ENCODE measurements at places on chromosomes 6 and 20.
A peak's percentile ranks its signal among the peaks of the same experiment; 100 is the strongest.

DNA sequence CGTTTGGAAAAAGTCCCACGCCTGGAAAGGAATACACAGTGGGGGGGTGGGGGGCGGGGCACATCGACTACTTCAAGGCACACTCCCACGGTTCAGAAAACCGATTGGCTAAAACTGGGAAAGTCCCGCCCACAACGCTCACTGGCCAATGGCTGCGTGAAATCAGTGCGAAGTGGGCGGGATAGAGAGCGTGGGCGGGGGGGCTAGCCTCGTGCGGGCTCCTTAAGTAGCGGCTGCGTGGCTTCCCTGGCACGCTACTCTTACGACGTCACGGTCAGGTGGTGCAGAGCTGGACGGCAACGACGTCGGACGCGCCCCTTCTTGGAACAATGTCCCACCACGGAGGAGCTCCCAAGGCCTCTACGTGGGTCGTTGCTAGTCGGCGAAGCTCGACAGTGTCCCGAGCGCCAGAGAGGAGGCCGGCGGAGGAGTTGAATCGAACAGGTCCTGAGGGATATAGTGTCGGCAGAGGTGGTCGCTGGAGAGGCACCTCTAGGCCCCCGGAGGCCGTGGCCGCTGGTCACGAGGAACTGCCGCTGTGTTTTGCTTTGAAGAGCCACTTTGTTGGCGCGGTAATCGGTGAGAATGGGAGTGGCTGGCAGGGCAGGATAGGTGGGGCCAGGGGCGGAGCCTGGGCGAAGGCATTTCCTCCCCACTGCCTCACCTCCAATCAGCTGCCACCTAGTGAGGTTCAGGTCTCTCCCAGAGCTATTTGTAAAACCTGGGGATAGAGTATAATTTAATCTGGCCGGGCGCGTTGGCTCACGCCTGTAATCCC lies at the start of gene DDX43:
Gene DDX43, plus strand, starts transcription at position 252 of the 778 bp plus-strand sequence. Its CDS starts 78 bp downstream, at position 330.
- DNase-seq, result peak; percentile 18

DNA sequence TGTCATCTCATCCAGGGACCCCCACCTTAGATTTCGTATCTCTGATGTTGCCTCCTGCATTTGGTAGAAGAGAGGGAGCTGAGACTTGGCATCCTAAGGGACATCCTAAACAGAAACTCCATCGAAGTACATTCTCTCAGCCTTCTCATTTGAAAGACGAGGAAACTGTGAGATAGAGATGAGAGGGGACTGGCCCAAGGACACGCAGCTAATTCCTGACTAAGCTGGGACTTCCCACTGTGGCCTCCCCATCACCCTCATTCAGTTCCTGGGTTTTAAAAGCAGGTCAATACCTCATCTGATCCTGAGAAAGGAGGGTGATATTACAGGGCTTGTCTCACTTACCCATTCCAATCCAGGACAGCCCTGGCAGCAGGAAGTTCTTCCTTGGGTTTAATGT lies 855 bp upstream of the WFDC5 start:
- DNase-seq, result no peak

DNA sequence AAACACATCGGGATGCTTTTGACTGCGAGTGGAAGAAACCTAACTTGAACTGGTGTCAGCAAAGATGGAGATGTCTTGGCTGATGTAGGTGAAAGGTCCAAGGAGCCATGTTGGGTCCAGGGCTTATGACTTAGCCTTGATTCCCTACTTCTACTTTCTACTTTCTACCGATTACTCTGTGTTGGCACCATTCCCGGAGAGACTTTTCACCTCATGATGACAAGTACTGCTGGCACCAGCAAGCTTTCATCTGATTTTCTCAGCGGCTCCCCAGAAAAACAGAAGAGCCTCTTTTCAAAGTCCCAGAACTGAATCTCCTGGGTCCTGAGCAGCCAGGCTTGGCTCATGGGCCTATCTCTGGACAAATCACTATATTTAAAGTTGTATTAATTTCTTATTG lies 4.9 kb upstream of the EDN3 start:
- no peak for DNase-seq

DNA sequence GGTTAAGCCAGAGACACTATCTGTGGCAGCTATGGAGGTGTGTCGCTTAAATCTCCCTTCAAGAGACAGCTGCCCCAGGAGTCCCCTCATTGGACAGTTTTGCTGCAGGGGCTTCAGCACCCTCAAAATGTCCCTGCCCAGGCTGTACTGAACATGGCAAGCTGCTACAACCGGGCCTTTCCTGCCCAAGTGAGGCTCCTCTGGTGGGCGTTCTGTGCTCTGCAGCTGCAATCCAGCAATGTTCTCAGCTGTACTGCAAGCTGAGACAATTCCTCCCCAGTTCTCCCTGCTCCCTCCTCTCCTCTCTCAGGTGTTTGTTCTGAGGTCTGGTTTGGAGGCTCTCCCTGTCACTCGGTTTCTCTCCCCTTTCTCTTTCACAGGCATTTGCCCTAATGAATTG lies 190.8 kb upstream of the LAMP5 start:
- no peak for DNase-seq

GRCh38 chr6:85449818-85450759 lies at the start of gene NT5E:
TSS of gene NT5E (plus strand) at chr6:85450083. CDS start at chr6:85450140, 57 bp downstream.
- DNase-seq, result no peak

GRCh38 chr6:170416959-170417606 lies 110.5 kb downstream of the FAM120B start:
- no peak for DNase-seq

- DNase-seq, result no peak
Measured at GRCh38 chr6:112478036-112478435, 130.9 kb downstream of the RFPL4B start.

DNA sequence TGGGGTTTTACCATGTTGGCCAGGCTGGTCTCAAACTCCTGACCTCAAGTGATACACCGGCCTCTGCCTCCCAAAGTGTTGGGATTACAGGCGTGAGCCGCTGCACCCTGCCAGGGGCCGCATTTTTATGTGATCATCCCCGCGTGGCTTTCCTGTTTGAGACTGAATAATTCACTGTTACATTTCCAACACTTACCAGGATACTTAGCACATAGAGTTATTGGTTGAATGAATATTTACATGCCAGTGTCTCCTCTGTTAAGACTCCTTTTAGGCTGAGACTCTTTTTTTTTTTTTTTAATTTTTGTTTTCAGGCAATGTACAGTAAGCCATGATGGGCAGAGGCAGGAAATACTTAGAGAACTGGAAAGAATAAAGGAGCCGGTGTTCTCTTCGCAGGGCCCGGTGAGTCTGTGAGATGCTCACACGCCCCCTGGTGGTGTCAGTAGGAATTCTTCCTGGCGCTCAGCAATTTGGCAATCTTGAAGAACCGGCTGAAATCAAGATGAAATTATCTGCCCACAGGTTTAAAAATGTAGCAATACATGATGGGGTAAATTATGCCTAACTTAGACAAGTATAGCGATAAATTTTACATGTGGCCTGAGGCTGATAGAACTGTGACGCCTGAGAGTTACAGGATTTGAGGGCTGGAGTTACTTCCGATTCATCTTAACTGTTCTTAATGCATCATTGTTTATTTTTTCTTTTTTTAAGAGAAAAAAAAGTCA lies 7.6 kb upstream of the RNF114 start:
- peak; percentile 73 for DNase-seq

DNA sequence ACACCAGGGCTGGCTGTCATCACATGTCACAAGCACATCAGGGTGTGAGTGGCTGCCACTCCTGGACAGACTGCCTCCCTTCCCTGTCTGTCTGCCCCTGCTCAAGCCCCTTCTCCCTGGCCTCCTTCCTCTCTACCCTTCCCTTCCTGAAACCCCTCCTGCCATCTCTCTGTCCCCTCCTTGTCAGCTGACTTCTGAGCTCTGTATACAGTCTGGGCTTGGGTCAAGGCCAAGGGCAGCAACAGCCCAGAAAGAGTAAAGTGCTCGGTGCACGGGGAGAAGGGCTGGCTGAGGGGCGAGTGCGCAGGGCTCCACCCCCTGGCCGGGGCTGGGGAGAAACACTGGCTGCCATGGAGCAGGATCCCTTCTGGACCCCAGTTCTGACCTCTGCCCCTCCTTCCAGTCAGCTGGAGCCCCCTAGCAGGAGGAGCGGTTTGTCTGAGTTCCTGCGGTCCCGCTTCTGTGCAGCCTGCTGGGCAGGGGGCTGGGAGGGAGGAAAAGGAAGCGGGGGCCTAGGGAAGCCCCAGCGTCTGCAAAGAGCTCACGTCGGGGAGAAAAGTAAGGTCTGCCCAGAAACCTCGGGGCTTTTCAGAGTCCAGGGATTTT lies 2.0 kb downstream of the LKAAEAR1 start:
- DNase-seq, result no peak

DNA sequence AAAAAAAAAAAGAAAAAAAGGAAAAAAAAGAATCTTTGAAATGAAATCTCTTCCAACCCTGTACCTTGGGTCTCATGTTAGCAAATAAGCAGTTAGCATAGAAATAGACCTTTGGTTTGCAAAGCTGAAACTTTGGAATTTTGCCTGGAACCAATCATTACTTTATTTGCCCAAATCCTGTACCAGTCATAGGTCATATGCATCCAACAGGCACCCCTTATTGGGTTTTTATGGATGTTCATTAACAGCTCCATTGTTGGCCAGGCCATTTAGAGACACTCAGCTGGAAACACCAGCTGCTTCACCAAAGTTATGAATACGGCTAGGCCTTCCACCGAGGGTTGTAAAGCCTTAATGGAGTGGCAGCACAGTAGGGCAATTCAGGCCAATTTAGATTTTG lies 53.0 kb downstream of the ALDH8A1 start:
- DNase-seq, result no peak

DNA sequence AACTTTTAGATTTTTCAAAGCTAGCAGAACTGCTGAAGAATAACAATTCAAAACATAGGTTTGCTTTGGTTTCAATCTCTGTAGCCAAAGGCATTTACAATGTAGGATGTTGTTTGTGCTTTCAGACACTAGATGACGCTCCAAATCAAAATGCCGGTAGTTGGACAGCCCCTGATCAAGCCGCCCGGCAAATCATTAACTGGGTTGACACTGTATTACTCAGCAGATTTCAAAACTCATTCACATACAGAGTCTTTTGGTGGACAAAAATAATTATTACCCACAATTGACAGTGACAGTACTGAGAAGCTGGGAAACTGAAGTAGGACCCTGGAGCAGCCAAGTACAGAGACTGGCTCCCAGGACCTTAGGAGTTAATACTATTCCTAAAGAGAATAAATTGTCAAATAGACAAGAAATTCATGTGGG lies 21.3 kb upstream of the HFE start:
- peak; percentile 56 for DNase-seq

DNA sequence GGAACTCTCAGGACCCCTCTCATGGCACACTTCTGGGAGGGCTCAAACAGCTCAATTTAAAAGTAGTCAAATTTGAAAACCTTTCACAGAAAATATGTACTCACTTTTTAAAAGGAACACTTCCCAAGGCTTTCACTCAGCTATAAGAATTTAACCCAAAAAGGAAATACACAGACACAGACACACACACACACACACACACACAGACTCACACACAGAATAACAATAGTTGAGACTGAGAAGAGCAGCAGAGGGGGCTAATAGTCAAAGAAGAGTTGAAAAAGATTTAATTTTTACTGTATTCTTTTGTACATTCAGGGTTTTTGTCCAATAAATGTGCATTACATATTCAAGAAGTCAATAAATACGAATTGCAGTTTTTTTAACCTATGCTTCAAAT lies 211.4 kb downstream of the HACE1 start:
- DNase-seq, result no peak

DNA sequence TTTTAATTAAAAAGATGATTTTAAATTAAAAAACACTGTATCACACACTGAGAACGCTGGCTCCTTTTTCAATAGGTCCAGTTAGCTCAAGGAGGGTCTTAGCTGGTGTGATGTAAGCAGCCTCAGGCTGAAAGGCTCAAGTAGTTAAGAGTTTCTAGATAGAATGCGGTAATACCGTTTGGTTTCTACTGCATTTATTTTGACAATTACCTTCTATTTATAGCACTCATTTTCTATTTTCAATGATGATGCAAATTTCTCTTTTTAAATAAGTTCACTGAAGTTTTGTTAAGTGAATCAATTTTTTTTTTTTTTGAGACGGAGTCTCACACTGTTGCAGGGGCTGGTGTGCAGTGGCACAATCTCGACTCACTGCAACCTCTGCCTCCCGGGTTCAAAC lies 87.1 kb downstream of the PREX1 start:
- no peak for DNase-seq

DNA sequence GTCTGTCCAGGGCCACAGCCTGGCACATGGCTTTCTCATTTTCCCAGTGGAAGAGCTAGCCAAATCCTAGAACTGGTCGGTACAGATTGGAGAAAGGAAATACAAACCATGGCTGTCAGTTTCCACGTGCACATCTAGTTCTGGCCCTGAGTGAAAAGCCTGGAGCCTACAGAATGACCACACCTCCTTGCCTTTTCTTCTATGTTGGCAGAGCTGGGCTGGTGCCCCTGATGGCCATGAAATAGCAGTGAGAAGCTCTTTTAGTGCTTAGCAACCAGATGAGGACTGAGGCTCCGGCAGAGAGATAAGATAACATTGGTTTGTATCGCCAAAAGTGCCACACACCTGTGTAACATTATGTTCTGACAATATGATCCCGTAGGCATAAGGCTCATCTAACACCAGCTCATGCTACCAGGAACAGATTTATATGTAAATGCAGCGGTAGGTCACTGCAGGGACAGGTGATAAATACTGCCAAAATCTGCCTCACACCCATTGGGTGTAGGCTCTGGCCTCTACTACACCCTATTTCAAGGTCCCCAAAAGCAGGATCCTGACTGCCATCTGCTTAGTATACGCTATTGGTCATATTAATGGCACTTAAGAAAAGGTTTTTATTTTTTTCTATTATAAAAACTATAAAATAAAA lies 39.9 kb upstream of the TBC1D7 start:
- DNase-seq, result no peak

DNA sequence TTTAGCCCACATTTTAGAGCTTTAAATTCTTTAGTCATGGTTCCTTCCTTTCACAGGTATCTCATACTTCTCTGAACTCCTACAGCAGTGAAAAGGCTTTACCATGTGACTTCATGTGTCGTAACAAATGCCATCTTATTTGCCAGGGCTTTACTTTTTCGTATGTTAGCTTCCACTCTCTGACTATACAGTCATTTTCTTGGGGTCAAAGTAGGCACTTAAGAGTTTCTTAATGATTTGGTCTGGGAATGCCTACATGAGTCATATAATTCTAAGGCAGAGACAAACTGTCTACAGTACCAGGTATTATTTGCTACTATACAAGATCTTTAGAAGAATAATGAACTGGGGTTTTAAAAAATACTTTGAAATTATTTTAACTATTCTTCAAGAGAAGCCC lies 15.0 kb downstream of the RAB23 start:
- no peak for DNase-seq

GRCh38 chr6:152206072-152206818 lies 398.8 kb downstream of the ESR1 start:
- DNase-seq, result no peak

DNA sequence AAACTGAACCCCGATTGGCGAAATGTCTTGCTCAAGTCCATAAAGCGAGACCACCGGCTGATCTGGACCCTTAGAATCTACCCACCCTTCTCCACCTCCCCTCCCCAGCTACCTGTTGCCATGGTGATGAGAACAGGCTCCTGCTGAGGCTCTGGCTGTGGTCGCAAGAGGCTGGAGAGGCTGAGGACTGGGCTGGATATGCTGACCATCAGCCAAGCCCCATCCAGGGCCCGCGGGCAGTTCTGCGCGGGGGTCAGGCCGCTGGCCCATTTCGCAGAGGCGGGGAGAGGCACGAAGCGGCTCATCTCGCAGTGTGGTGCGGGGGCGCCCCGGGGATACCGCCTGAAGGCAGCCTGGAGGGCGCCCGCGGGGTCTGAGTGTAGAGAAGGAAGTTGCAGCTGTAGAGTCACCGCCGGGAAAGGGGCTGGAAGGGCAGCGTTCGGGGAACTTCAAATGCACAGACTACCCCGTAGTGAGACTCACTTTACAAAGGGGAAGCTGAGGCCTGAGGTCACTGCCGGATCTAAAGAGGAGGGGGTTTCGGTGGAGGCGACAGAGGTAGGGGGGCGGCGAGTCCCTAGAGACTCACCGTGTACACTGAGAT lies 671 bp downstream of the TAPBP start:
- DNase-seq, result no peak
